ENCODE measurements at places on chromosomes 11 and 22.

GRCh38 chr11:85955531-85955930 lies 100.3 kb downstream of the CCDC83 start:
- no peak for DNase-seq

GRCh38 chr11:45094958-45095690 lies 51.3 kb upstream of the PRDM11 start:
- peak; percentile 40 for DNase-seq

- DNase-seq: no peak
Measured at GRCh38 chr22:32591620-32592019, 117.0 kb downstream of the FBXO7 start.

- DNase-seq: no peak
Measured at GRCh38 chr11:6650104-6650503, 5.5 kb downstream of the DCHS1 start.

- DNase-seq: peak; percentile 93
Measured at GRCh38 chr22:46626911-46627805, 7.0 kb downstream of the GRAMD4 start.

DNA sequence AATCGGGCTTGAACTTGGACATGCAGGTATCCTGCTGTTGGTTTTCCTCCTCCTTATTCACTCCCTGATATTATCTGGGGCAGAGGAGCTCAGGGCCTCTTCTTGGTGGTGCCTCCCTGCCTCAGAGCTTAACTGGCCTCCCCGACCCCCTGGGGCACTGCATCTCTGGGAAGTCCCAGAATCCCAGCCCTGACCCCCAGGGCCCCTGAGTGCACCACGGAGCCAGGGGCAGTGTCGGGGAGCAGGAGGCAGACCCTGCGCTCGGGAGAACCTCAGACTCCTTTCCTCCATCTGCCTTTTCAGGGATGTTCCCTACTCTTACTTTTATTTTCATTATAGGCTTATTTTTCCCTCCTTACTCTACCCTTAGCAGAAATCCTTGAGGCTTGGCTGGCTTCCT lies 537.0 kb downstream of the BRD1 start:
- no peak for DNase-seq

GRCh38 chr22:28466399-28466798 lies 213.2 kb downstream of the TTC28 start:
- no peak for DNase-seq

GRCh38 chr11:127677660-127678425 lies 677.3 kb upstream of the KIRREL3 start:
- DNase-seq: no peak

- no peak for DNase-seq
Measured at GRCh38 chr22:30211124-30211820, 35.3 kb downstream of the LIF start.

DNA sequence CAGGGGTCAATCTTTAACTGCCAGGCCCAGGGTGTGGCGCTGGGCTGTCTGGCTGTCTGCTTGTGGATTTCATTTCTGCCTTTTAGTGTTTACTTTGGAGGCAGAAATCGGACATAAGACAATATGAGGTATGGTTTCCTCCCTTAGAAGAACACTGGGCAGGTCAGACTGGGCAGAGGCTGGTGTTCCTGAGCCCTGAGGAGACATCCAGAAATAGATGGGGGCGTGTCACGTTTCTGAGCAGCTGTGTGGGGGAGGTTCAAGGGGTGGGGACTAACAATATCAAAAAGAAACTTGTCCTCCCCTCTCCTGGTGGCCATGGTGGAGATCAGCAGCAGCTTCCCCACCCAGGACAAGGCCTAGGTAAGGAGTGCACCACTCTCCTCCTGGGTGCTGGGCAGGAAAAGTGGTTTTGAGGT lies at the start of gene ART1:
Gene ART1 (plus strand): TSS at position 312 of the 419 bp plus-strand sequence. CDS start 14,086 bp downstream, outside the sequence.
- no peak for DNase-seq

DNA sequence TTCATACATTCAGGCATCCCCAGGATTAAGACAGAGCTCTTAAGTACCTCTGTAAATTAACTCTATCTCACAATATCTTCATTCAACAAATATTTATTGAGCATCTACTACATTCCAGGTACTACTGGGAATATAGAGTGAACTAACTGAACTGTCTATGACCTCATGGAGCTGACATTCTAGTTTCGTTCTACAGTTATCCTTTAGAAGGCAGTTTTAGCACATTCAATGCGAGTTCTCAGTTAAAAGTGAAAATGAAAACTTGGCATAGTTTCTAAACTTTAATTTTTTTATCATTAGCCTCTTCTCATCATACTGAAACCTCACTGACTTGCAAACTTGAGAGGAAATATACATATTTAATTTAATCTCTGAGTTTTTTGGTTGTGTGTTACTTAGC lies 10.7 kb upstream of the MS4A6E start:
- DNase-seq: no peak

DNA sequence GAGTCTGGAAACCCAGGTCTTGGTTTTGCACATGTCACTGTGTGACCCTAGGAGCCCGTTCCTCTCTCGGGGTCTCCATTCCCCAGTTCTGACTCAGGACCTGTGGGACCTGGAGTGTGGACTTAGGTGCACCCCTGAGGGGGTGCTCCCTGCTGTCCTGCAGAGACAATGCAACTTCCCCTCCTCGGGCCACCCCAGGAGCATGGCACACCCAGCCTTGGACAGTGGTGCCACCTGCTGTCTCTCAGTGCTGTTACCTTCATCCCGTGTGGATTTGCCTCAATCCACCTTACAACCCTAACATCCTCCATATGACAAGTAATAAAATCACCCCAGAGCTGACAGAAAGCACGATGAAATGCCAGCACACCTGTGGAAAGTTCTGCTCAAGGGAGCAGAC lies 27.5 kb upstream of the CRYBB3 start:
- DNase-seq: no peak

- peak; percentile 12 for DNase-seq
Measured at GRCh38 chr22:36211237-36211861, 9.7 kb upstream of the APOL4 start.

DNA sequence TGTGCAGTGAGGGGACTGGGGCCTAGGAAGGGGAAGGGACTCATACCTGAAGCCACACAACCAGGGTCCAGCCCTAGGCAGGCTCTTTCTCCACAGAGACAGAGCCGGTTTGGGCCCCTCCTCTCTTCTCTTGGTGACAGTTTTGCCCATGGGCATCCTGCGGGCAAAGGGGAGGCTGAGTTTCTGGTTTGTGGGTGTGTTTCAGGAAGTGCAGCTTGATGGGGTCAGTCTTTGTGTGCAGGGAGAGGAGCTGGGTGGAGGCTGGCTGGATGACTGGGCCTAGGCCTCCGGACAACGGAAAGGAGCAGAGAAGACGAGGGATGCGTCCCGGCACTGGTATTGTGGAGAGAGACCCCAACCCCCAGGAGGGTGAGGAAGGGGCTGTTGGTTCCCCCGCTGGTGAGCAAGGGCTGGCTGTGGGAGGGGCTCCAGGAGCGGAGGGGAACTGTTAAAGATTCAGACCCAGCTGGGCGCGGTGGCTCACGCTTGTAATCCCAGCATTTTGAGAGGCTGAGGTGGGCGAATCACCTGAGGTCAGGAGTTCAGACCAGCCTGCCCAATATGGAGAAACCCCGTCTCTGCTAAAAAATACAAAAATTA lies 23.4 kb upstream of the CELSR1 start:
- DNase-seq: no peak

GRCh38 chr11:116710001-116710674 lies 62.6 kb downstream of the BUD13 start:
- peak; percentile 72 for DNase-seq

DNA sequence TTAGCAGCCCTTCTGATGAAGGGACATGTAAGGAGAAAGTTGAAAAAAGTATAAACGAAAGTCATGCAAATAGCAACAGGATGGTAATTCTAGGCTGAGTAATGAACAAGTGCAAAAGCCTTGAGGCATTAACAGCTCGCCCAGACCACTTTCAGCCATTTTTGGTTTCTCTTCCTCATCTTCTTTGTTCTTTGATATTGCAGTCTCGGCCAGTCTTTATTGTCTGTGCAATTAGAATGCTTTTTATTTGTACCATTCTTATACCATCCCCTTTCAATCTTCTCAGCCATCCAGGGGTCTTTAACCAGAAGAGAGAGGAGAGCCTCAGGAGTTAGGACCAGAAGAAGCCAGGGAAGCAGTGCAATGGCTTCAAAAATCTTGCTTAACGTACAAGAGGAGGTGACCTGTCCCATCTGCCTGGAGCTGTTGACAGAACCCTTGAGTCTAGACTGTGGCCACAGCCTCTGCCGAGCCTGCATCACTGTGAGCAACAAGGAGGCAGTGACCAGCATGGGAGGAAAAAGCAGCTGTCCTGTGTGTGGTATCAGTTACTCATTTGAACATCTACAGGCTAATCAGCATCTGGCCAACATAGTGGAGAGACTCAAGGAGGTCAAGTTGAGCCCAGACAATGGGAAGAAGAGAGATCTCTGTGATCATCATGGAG lies 7.3 kb downstream of the TRIM34 start:
- DNase-seq: no peak

DNA sequence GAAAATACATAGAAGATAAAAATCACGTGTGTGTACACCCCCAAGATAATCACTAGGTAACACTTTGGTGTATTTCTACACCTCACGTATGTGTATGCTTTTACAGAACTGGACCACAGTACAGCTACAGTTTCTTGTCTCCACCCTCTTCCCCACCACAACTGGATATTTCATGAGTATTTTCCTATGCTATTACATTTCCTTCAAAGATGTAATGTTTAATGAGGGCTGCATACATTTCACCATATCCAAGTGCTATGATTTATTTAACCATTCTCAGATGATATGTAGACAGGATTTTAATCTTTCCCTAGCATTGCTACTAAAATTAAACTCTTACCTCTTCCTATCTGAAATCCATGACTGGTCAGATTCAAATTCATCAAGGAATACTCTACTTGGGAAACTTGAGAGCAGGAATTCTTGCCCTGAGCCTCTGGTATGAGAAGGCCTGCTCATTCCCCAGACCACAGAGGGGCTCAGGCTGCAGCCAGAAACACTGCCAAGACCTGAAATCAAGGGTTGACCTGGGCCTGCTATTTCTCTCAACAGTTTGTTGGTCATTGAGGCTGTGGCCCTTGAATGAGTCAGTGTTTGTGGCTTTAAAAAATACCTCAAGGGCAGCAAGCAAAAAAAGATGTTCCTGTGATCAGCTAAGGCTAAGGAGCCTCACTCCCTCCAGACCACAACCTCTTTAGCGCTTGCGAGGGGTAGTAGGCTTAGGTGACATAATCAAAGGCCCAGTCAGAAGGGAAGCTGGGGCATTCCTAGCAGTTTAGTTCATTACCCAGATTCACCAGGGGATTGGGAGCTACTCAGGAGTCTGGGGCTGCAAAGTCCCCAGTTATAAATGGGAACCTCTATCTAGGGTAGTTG lies 55.5 kb downstream of the ABTB2 start:
- DNase-seq: peak; percentile 76

- peak; percentile 65 for DNase-seq
Measured at GRCh38 chr22:23269441-23270211, 89.3 kb downstream of the BCR start.

DNA sequence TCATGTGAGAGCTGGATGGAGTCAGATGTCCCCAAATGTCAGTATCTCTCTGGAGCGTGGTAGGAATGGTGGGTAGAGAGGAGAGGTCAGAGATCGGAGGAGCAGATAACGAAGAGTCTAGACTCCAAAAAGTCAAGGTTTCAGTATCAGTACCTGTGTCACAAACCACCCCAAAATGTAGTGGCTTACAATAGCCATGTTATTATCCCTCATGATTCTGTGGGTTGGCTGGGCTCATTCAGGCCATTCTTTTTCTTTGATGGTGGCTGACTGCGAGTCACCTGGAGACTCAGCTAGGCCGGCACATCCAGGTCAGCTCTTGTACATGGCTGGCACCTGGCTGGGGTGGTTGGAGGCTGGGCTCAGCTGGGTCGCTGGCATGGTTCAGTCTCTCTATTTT lies 7.3 kb upstream of the SSTR3 start:
- DNase-seq: no peak

DNA sequence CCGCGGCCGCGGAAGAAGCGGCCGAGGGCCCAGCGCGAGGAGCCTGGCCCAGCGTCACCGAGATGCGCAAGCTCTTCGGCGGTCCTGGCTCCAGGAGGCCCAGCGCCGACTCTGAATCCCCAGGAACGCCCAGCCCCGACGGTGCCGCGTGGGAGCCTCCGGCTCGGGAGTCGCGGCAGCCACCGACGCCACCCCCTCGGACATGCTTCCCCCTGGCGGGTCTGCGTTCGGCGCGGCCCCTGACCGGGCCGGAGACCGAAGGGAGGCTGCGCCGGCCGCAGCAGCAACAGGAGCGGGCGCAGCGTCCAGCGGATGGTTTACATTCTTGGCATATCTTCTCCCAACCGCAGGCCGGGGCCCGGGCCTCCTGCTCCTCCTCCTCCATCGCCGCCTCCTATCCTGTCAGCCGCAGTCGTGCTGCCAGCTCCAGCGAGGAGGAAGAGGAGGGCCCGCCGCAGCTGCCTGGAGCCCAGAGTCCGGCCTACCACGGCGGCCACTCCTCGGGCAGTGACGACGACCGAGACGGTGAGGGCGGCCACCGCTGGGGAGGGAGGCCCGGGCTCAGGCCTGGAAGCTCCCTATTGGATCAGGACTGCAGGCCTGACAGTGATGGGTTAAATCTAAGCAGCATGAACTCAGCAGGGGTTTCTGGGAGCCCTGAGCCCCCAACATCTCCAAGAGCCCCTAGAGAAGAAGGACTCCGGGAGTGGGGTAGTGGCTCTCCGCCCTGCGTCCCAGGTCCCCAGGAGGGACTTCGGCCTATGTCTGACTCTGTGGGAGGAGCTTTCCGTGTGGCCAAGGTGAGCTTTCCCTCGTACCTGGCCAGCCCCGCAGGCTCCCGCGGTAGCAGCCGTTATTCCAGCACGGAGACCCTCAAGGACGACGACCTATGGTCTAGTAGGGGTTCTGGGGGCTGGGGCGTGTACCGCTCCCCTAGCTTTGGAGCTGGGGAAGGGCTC lies 1.2 kb downstream of the ARHGEF17 start:
- DNase-seq: peak; percentile 95

DNA sequence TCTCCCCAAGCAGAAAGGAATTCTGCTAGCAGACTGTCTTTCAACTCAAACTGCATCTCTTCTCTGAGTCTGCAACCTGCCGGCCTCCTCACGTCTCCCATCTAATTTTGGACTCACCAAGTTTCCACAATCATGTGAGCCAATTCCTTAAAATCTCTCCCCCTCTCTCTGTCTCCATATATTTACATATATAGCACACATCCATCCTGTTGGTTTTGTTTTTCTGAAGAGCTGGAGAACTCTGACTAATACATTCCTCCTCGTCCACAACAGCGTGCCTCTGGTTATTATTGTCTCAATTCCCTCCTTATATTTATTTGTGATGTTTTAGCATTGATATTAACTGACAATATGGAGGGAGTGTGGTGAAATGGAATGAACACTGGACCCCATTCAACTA lies 29.6 kb upstream of the FJX1 start:
- no peak for DNase-seq
